ENCODE measurements at places on chromosomes 5 and 9.

- DNase-seq = no peak
Measured at GRCh38 chr5:109678447-109678846, 11.3 kb upstream of the MAN2A1 start.

DNA sequence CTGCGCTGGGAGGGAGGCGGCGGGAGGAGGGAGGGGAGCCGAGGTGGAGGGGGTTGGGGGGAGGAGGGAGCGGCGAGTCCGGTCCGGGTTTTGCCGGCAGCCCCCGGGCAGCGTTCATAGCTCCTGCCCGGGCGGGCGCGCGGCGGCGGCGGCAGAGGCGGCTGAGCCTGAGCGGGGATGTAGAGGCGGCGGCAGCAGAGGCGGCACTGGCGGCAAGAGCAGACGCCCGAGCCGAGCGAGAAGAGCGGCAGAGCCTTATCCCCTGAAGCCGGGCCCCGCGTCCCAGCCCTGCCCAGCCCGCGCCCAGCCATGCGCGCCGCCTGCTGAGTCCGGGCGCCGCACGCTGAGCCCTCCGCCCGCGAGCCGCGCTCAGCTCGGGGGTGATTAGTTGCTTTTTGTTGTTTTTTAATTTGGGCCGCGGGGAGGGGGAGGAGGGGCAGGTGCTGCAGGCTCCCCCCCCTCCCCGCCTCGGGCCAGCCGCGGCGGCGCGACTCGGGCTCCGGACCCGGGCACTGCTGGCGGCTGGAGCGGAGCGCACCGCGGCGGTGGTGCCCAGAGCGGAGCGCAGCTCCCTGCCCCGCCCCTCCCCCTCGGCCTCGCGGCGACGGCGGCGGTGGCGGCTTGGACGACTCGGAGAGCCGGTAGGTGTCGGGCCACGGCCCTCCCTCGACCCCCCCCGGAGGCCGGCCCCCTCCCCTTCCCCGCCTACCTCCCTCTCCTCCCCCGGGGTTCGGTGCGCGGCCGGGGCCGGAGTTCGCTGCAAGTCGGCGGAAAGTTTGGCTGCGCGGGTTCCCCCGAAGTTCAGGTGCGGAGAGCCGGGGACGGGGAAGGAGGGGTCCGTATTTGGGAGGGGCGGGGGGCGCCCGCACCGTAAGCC, at the start of gene CXXC5:
Gene CXXC5, plus strand, starts transcription at position 145 of the 877 bp plus-strand sequence. CDS start 32,175 bp downstream, outside the sequence.
- DNase-seq = peak; percentile 73

DNA sequence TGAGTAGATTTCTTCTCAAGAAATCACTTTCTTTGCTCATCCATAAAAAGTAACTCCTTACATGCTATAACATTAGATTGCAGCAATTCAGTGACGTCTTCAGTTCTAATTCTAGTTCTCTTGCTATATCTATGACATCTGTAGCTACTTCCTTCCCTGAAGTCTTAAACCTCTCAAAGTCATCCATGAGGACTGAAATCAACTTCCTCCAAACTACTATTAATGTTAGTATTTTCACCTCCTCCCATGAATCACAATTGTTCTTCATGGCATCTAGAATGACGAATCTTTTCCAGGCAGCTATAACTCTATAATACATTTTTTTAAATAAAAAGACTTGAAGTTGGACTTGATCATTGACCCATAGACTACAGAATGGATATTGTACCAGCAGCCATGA, 46.2 kb upstream of the PRRC1 start:
- DNase-seq = no peak

DNA sequence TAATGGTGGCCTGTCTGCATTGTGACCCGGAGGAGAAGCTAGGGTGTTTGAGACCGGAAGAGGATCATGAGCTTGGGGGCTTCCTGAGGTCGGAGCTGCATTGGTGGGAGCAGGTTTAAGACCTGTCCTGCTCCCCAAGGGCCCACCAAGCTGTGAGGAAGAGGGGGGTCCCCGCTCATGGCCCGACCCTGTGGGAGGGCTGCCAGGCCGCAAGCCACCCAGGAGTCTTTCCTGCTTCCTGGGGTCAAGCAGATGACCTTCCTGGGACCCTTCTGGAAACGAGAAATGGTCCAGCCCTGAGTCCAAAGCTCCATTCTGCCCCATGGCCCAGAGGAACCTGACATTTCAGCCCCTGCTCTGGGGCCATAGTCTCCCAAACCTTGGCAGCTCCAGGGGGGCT, 61.5 kb upstream of the RNU6ATAC start:
- DNase-seq = no peak

- no peak for DNase-seq
Measured at GRCh38 chr5:65461490-65461889, 20.2 kb downstream of the ADAMTS6 start.

GRCh38 chr5:1882337-1883119, at the start of gene IRX4:
Gene IRX4, minus strand, starts transcription at chr5:1882925. Its CDS starts 278 bp downstream, at chr5:1882647.
- no peak for DNase-seq

GRCh38 chr5:109413458-109413857, 3.7 kb upstream of the PJA2 start:
- DNase-seq = no peak

- no peak for DNase-seq
Measured at GRCh38 chr5:146697211-146697610, 181.2 kb upstream of the GPR151 start.
